ENCODE measurements at places on chromosomes 13 and 19.

DNA sequence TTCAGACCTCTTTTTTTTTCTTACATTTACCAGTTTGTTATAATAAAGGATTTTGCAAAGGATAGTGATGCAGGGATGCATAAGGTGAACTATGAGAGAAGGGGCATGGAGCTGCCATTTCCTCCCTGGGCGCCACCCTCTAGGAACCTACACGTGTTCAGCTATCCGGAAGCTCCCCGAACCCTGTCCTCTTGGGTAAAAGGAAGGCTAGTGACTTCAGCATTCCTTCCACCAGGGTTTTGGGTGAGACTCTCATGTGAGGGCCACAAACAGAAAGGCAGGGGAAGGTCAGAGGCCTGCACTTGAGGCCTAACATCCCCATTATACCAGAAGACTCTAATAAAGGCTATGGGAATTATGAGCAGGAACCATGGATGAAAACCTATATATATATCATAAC is 57.3 kb downstream of the IFT88 start:
- DNase-seq = no peak

GRCh38 chr19:15297416-15298224 is 34.7 kb downstream of the BRD4 start:
- DNase-seq = no peak

- DNase-seq = no peak
Measured at GRCh38 chr13:29702912-29703351, 107.4 kb upstream of the SLC7A1 start.

- DNase-seq = no peak
Measured at GRCh38 chr13:112333756-112334543, 42.2 kb upstream of the SPACA7 start.

GRCh38 chr13:67620665-67621064 is 390.5 kb upstream of the PCDH9 start:
- no peak for DNase-seq

DNA sequence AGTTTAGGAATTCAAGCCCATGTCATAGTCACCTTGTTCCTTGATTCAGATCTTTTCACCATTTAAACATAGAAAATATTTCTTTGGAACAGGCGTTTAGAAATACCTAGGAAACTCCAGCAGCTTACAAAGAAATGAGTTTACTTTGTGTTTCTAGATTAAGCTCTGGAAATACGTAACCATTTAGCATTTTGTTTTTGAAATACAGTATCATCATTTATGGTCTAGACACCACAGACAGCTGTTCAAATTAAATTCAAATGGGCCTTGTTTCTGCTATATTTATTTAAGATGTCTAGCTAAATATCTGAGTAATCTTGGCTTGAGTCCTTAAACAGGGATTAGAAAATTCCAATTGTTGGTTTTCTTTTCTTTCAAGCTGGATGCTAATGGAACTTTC is 228.5 kb downstream of the NDFIP2 start:
- no peak for DNase-seq

- no peak for DNase-seq
Measured at GRCh38 chr19:19526581-19527370, 1.9 kb upstream of the YJEFN3 start.

DNA sequence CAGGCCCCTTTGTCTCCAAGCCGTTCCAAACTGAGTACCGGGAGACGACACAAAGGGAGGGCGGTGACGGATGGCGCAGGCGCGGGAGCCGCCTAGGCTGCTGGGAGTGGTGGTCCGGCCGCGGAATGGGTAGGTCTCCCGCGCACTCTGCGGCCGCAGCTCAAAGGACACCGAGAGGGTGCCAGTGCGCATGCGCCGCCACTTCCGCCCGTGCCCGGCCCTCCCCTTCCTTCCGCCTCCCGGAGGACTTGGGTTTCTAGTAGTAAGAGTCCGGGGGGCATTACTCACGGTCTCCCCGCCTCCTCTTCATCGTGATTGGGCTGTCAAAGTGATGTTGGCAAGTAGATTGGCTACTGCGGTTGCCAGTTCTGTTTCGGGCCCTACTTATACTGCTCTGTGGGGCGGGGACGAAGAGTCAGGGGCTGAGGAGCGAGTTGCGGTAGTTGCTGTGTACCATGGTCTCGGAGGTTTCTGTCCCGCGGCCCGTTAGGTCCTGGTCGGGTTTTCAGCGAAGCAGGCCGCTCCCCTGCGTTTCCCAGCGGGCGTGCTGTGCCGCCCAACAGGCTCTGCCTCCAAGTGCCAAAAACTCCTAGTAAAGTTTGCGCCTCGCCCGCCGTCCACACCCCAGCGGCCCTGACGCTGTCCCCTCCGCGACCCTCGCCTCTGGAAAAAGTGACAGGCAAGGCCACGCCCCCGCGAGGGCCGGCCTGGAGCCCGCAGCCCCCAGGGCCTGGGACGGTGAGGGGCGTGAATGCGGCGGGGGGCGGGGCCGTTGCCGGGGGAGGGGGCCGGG is 455 bp upstream of the ING1 start:
- DNase-seq = peak; percentile 98

DNA sequence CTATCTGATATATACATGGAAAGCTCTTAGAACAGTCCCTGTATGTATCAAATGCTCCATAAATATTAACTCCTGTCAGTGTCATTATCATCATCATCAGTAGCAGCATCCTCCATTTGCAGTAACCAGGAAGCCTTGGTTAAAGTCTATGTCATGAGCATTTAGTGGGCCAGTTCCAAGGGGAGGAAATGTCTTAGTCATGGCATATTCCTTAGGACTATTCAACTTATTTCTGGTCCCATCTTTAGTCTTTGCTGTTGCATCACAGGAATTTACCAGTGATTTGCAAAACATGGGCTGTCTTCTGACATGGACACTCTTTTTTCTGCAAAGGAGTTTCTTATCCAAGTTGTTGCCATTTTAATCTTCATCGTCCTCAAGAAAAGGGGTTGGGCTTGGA is 98.4 kb downstream of the WDFY2 start:
- DNase-seq = no peak

DNA sequence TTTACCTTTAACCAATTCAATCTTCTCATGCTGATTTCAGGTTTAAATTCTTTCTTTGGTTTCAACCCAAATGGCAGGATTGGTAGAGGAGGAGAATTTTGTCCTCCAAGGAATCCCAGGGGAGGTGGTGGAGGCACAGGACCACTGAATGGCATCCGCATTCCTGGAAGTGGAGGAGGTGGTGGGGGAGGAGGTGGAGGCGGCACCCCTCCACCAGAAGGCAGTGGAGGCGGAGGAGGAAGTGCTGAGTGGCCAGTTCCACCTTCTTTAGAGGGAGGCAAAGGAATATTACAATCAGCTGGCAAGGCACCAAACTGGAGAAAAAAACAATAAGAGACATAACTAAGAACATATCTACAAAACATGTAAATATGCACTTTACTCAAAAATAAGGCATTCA is 192.9 kb downstream of the DIAPH3 start:
- DNase-seq = no peak

DNA sequence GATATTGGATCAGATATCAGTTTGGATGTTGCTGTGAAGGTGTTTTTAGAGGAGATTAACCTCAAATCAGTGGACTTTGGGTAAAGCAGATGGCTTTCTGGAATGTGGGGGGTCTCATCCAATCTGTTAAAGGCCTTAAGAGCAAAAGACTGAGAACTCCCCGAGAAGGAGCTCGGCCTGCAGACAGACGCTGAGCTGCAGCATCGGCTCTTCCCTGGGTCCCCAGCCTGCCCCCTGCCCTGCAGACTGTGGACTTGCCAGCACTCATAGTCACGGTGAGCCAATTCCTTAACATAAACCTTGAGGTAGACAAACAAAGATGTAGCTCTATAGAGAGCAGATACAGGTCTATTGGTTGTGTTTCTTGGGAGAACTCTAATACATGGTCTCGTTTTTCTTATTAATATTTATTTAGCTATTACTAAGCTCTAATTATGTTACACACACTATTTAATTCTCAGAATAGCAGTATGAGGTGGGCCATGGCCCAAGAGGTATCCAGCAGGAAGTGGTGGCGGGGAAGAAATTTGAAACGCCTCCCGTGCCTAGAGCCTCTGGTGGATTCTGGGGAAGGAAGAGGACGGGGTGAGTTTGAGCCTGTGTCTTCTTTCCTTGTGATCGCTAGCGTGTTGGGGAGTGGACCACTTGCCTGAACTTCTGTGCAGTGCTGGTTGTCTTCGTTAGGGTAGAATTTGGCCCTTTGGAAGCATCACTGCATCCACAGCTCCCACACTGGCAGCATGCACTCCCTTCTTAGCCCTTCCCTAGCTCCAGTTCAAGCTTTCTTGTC is 305.3 kb downstream of the TEX29 start:
- no peak for DNase-seq

GRCh38 chr13:39040206-39040605 is 1.9 kb downstream of the NHLRC3 start:
- no peak for DNase-seq

GRCh38 chr13:87925006-87925405 is 253.8 kb downstream of the SLITRK5 start:
- no peak for DNase-seq

DNA sequence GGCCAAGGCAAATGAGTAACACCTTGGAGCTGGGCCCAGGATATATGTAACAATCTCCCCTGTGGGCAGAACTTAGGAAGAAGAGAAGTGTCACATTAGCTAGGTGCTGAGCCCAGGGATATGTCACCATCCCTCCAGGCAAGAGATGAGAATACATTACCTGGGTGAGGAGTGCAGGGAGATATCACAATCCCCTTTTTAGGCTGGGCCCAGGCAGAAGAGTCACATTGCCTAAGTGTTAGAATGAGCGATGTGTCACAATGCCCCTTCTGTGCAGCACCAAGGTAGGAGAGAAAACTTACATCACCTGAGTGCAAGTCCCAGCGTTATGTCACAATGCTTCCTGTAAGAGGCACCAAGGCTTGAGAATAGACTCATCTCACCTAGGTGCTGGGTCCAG is 60.3 kb downstream of the ZNF726 start:
- no peak for DNase-seq

DNA sequence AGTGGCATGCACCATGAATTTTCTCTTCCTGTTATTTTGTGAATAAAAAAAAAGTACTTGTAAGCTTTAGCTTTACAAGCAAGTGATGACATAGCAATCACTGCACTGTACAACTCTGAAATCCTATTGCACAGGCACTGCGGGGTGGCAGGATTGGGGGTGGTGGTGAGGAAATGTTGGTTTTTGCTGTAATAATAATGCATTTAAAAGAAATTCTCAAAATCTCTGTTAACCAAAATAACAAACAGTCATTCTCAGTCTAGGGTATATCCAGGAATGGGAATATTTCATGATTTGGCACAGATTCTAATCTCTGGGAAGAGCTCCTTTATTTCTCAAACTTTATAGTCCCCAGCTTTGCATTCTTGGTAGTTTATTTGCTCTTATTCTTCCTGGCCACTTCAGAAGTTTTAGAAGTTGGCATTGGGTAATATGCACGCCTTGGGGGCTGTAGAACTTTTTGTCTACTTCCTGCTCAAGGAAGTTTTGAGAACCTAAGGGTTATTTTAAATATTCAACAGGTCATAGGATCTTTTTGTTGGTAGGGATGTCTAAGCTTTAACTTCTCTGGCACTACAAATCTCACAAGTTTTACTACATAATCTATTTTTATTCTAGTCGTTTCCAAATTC is 353.0 kb upstream of the KLF12 start:
- DNase-seq = no peak

GRCh38 chr13:76879883-76880270 is 6.3 kb downstream of the KCTD12 start:
- no peak for DNase-seq

GRCh38 chr13:100088644-100089464 is at the start of gene PCCA:
Gene PCCA, plus strand, starts transcription at chr13:100089093. Its CDS starts 28 bp downstream, at chr13:100089121.
- peak; percentile 87 for DNase-seq

DNA sequence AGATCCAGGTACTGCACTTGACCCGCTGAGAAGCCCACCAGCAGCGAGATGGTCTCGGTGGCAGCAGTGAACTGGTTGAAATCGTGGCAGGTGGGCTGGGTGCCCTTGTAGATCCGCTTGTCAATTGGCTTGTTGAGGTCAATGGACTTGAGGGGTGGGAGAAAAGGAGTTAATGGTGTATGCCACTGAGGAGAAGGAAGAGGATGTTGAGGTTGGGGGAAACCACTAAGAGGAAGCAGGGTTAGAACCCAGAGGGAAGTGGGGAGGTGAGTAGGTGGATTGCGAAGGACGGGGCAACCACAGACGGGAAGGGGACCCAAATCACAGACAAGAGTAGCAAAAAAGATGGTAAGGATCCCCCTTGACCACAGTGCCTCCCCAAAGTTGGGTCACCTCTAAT is 1.7 kb downstream of the DMWD start:
- DNase-seq = no peak

DNA sequence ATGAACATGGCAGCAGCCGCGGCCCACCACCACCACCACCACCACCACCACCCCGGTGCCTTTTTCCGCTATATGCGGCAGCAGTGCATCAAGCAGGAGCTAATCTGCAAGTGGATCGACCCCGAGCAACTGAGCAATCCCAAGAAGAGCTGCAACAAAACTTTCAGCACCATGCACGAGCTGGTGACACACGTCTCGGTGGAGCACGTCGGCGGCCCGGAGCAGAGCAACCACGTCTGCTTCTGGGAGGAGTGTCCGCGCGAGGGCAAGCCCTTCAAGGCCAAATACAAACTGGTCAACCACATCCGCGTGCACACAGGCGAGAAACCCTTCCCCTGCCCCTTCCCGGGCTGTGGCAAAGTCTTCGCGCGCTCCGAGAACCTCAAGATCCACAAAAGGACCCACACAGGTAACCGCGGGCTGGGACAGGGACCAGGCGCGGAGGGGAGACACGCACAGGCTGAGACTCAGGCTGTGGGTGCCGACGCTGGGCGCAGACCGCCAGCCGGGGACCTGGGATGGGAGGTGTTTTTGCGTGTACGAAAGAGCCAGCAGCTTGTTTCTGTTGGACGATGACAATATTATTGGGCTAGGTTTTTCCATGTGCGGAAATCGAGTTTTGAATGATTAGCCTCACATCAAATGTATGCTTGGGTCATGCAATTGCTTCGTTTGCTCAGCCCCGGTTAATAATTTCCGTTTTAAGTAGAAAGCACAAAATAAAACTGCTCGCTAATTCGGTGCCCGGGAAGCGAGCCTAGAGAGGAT is 1.3 kb downstream of the ZIC2 start:
- DNase-seq = no peak

- no peak for DNase-seq
Measured at GRCh38 chr13:34816908-34817665, 125.0 kb upstream of the NBEA start.

DNA sequence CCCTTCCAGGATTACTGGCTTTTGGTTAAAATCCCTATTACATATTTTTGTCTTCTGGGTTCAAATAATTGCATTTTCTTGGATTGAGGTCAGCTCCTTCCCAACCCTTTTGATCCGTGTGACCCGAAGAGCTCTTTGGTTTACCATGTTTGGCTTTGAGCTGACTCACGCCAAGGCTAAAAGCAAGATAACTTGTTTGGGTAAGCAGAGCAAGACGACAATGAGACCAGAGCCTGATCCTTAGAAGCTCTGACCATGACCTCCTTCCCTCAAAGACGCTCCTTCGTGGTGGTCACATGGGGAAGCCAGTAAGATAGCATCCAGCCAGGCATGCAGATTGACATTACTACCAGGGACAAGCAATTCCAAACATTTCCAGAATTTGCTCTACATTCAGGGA is 153.8 kb downstream of the DCT start:
- no peak for DNase-seq

- no peak for DNase-seq
Measured at GRCh38 chr13:96238861-96239260, 149.0 kb downstream of the HS6ST3 start.

GRCh38 chr13:46383383-46383782 is 3.7 kb downstream of the RUBCNL start:
- no peak for DNase-seq

- DNase-seq = no peak
Measured at GRCh38 chr13:43805071-43805468, 18.3 kb upstream of the ENOX1 start.

- no peak for DNase-seq
Measured at GRCh38 chr13:43242040-43242439, 218.7 kb downstream of the DNAJC15 start.

GRCh38 chr19:1018393-1018792 is 2.5 kb downstream of the TMEM259 start:
- DNase-seq = no peak
